ENCODE measurements at places on chromosomes 4 and X.

- DNase-seq = peak; percentile 24
These were observed 159.9 kb downstream of the TRIML1 start for GRCh38 chr4:188299161-188299560.

GRCh38 chr4:149095001-149095400 is 652.8 kb upstream of the NR3C2 start:
- no peak for DNase-seq

DNA sequence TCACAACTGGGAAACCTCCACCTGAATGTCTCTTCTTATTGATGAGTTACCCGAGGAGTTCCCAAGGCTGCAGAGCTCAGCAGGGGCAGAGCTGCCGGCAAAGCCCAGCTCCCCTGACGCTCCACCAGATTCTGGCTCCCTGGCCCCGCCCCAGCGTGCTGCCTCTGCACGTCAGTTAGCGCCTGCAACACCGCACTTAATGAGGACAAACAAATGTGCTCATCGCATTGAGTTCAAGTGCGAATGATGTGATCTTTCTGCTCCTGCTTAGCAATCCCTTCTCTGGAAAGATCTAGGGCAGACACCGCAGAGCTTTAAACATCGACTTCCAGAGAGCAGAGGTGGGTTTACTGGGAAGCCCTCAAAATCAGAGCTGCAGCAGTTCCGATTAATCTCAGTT is 55.5 kb upstream of the FBXW7 start:
- DNase-seq = peak; percentile 47

DNA sequence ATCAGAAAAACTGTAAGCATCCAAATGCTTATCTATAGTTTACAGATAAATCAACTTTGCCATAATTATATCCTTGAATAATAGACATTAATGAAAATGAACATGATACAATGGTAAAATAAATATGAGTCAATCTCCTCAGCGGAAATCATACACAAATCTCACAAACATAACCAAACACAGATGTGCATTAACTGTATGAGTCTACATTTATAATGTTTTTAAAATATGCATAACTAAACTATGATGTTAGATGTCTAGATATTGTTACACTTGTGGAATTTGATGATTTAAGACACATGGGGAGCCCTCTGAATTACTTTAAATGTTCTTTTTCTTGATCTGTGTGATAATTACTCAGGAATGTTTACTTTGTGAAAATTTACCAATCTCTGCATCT is 951.2 kb downstream of the TECRL start:
- DNase-seq = no peak

DNA sequence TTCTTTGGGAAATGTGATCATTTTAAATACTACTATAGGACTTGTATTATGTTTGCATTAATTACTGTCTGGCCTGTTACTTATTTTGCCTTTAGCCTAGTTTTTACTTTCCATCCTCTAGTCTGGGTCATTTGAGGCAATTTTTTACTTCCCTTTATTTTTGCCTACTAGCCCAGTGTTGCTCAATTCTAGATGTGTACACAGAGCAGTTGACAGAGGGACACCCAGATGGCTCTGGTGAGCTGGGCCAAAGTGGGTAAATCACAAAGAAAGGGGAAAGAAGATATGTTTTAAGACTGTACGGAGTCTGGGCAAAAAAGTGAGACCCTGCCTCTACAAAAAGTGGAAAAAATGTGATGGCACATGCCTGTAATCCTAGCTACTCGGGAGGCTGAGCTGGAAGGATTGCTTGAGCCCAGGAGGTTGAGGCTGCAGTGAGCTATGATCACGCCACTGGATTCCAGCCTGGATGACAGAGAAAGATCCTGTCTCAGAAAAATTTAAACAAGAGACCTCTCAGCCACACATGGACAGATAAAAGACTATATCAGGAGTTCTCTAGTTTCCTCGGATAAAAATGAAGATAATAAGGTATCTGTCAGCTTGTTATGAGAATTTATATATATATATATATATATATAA is 35.7 kb downstream of the APOO start:
- DNase-seq = no peak

DNA sequence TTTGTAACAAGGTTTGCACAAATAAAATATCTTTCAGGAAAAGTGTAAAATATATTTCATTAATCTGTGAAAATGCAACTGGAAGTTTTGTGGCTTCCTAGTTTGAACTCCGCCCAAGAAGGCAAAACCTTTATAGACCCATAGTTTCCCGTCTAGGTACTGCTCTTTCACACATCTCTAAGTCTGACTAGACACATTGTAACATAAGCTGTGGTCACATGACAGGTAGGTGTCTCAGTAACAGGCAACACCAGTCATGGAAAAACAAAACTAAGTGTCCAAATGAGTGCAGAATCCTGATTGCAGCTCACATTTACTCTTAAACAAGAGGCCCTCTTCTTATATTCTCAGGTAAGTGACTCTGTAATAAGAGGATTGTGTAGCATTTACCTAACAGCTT is 55.6 kb downstream of the SNCA start:
- DNase-seq = no peak

DNA sequence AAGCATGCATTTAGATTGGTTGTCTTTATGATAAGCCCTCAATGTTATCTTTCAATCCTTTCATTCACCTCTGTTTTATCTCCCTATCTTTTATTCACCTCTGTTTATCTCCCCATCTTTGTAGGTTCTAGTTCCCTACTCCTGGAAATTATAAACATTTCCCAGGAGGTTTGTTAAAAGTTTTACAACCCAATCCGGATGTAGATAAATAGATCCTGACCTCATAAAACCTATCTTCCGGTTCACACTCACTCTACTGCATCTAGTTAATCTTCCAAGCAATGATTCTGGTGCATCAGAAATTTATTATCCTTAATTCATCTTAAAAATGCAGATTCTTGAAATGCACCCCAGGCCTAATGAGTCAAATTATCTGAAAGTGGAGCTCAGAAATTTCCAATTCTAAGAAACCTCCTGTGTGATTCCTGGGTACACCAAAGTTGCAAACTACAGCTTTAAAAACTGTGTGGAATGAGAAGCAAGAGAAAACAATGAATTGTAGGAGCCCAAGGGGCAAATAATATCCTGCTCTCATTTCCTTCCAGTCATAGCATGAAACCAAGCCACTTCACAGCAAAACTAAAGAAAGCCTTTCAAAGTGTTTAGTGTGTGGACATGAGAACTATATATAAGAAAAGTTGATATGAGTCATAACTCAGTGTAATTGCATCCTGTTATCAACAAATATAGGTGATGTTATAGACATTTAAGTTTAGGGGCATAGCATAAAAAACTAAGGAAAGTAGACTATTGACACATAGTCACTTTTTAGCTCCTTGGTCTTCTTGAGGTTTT is 51.1 kb upstream of the UGT8 start:
- DNase-seq = no peak
